Activated CD4-positive, alpha-beta T cell treated with anti-CD3 and anti-CD28 coated beads for 36 hours (primary cell): ENCODE measurements at places on chromosomes 3 and 15. TPM values are rescaled to one million over a fixed set of nuclear protein-coding genes. Genes with fewer than 3 reads are reported as not detected.

DNA sequence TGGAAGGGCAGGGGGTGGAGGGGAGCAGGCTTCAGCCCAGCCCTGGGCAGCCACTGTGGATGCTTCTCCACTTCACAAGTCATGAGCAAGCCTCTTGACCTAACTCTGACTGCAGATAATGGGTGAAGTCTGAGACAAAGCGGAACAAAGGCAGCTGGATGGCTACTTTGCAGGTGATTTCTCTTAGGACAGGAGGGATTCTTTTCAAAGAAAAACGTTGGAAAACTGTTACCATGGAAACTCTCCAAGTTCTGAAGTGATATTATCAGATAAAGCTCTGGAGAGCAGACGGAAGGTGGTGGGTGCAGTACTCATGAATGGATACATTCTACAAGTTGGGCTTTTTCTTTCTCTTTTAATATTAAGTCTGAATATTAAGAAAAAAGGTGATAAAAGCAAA, 254.2 kb upstream of the SLCO3A1 start:
- no peak for DNase-seq

DNA sequence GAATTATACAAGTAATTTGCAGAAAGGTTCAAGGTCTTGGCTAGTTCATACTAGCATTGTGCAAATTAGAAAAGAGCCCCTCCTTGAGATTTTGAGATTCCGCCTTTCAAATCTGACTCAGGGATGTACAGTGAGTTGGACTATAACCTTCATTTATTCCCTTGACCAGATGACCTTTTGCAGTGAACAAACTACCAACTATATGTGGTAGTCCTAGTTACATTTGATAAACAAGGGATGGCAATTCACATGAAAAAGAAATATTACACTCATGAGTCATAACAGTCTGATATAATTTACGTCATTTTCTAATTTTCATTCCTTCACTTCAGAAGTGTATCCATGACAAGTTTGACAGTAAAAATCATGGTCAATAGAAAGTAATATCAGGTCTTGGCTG, 860.4 kb downstream of the ROBO1 start:
- no peak for DNase-seq

GRCh38 chr3:123602325-123602724, 17.5 kb upstream of the HACD2 start:
- no peak for DNase-seq

DNA sequence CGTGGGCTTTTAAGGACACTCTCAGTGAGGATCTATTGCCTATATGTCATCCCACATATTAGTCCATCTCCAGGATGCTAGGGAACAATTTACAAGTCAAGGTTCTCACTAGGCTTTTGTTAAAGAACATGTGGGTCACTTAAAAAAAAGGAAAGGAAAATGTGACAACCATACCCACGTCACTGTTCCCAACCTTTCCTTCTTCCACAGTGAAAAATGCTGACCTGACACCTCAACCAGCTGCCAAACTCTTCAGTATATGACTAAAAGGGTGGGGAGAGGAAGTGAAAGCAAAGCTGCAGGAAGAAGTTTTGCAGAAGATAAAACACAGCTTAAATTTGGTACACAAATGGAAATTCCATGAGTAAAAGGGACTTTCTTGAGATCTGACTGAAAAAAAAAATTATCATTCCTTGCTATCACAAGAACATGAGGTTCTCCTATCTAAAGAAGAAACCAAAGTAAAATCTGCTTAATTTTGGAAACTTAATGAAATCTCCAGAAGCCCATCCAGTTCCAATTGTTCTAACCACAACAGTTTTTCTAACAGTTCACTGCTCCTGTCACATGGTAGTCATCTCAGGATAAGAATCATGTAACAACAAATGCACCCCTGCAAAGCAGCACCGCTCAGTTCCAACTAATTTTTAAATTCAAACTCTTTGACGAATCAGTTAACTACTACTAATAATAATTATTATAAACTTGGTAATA, 117.0 kb upstream of the TSPAN3 start:
- DNase-seq = peak; percentile 33

GRCh38 chr3:139627759-139628158, 50.0 kb downstream of the NMNAT3 start:
- DNase-seq = no peak

DNA sequence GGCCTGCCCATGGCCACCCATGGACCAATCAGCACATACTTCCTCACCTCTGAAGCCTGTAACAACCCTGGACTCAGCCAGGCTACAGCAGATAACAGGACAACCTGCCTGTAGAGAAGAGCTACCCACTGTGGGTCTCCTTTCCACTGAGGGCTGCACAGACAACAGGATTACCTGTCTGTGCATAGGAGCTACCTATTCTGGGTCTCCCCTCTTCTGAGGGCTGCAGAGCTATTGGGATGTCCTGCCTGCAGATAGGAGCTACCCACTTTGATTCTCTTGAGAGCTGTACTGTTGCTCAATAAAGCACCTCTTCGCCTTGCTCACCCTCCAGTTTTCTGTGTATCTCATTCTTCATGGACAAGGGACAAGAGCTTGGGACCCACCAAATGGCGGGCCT, 23.8 kb upstream of the CHST2 start:
- no peak for DNase-seq

DNA sequence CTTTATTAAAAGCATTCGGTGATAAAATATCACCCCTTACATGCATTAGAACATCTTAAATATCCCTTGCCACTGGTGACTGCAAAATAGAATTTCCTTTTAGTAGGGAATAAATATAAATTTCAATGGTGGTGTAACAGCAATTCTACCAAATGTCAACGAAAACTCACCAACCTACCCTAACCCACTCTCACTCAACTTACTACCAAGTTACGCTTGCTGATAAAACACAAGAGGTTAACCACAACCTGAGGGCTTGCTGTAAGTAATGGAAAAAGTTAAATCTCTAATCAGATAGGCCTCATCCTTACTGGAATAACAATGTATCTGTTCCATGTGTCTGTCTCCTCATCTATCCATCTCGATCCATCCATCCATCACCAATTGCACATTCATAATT, 274.7 kb downstream of the FOXP1 start:
- no peak for DNase-seq

- peak; percentile 27 for DNase-seq
Observed at GRCh38 chr3:156620260-156620659, 54.1 kb upstream of the TIPARP start.

DNA sequence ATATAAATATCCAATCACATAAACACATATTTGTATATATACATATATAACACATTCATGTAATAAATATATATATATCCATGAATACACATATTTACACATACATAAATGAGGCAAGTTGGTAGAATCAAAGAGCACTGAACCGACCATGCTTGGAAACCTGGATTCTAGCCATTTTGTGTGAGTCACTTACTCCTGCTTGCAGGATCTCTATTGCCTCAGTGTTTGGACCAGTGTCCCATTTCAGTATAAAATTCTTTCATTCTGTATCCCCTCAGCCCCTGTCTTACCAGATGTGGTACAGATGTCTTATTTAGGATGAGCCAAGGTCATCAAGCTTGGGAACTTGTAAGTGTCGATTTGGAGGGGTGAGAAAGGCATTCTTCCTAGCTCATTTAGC, 391.4 kb upstream of the FRG2C start:
- no peak for DNase-seq

GRCh38 chr15:69026355-69026754, 11.9 kb downstream of the NOX5 start:
- DNase-seq = no peak

DNA sequence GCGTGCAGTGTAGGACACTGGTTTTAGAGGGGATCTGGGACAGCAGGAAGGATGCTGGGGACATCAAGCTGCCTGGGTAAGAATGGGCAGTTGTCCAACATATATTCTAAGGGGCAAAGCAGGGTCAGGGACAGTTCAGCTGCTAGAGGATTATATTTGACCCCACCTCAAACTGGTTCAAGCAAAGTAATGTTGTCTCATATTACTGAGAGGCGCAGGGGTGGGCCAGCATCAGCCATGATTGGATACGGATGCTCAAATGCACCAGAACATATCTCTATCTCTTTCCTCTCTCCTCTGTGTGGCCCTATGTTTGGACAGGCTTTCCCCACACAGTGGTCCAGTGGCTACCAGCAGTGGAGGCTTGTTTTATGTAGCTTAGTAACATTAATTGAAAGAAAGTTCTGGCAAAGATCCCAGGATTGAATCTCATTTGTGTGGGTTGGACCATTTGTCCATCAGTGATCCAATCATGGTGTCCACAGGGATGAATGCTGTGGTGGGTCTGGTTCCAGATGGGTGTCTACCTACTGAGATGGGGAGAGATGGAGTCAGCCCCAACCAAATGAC, 49.8 kb upstream of the RGMA start:
- DNase-seq = no peak

DNA sequence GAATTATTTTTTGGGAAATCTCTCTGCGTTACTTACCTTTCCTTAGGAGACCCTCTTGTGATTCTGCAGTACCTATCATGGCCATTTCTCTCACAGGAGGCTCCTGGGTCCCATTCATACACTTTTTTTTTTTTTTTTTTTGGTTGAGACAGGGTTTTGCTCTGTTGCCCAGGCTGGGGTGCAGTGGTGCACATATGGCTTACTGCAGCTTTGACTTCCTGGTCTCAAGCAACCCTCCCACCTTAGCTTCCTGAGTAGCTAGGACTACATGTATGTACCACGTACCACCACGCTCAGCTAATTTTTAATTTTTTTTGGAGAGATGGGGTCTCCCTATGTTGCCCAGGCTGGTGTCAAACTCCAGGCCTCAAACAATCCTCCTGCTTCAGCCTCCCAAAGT, 36.1 kb downstream of the TRAK1 start:
- DNase-seq = no peak

- DNase-seq = no peak
Observed at GRCh38 chr15:64690578-64691296, 84.7 kb downstream of the RBPMS2 start.

GRCh38 chr15:93985925-93986324, 245.4 kb upstream of the MCTP2 start:
- no peak for DNase-seq

DNA sequence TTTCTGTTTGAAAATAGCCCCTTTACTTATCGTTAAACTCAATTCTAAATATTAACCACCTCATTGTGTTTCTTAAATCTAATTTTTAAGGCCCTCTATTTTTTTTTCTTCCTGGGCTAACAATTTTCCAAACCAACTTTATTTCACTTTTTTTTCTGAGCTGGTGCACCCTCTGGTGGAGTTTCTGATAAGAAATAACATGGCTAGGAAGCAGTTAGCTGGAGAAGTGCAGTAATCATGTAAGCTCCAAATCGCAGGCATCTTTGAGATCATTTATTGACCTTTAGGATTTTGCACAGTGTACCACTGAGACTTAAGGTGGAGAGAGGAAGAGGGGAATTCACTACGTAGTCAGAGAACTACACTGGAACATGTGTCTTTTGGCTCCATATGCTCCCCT, 6.4 kb downstream of the TMEM207 start:
- DNase-seq = no peak

- DNase-seq = no peak
Observed at GRCh38 chr15:69529961-69530633, 77.5 kb downstream of the RPLP1 start.

DNA sequence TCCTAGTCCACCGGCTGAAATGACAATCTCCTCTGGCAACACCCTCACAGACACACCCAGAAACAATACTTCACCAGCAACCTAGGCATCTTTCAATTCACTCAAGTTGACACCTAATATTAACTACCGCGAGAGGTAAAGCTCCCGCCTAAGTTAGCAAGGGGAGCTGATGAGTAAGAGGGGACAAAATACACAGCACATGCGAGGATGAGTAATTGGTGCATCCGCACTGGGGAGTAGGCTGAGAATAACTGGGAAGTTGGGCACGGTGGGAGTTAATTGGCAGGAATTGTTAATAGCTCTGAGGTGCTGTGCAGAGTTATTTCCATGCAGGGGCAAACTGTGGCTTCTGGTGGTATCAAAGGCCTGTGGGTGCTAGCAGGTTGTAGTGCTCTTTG, 14.5 kb upstream of the PLD1 start:
- DNase-seq = no peak

DNA sequence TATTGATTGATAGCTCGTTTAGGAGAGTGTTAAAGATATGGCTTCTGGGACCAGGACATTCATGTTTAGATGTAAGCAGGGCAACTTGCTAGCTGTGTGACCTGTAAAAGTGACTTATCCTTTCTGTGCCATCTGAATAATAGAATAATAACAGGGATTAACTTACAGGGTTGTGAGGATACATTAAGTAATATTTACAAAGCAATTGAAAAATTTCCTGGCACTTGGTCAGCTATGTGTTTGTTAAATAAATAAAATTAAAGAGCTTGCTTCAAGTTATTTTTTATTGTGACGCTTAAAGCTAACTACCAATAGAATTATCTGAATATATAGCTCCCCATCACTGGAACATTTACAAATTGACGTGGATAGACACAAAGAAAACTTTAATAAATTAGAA, 287.9 kb upstream of the CDIN1 start:
- no peak for DNase-seq

GRCh38 chr3:163786416-163786815, 1291.9 kb downstream of the SI start:
- DNase-seq = no peak

GRCh38 chr15:52093539-52094510, 18.8 kb downstream of the BCL2L10 start:
- DNase-seq = no peak

GRCh38 chr15:44443515-44443914, 16.1 kb downstream of the CTDSPL2 start:
- DNase-seq = no peak

DNA sequence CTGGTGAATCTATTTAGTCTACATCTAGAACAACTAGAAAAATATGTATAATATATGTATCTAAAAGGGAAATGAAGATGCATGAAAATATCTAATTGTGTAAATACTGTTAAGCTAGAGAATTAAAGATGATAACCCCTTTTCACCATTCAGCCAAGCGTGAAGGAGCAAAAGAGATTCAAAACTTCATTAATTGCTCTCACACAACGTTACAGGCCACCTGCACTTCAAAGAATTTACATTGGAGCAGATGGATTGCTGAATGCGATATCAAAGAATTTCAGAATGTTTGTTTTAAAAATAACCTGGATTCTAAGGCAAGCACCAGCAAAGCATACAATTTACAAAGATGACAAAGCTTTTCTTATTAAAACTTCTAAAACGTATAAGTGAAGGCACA, 243.2 kb downstream of the ROBO2 start:
- DNase-seq = no peak

Gene SAMD7
- total RNA-seq = not detected

Gene ADPRH
- 3.5 TPM for total RNA-seq

Gene GREM1
- total RNA-seq = not detected

Gene NLGN1
- not detected for total RNA-seq

Gene LINGO1
- total RNA-seq = not detected

Gene OR5K2
- total RNA-seq = not detected

Gene KCNMB2
- not detected for total RNA-seq

Gene GOLGA6L7
- not detected for total RNA-seq

Gene RNF111
- 36.0 TPM for total RNA-seq

Gene LSAMP
- not detected for total RNA-seq

Gene SNX22
- 0.79 TPM for total RNA-seq

Gene CCDC33
- total RNA-seq = not detected
